ENCODE measurements at places on chromosomes 5 and 9.
A peak's percentile ranks its signal among the peaks of the same experiment; 100 is the strongest.

- no peak for DNase-seq
Measured at GRCh38 chr9:131642496-131643083, 97.3 kb downstream of the PRRT1B start.

DNA sequence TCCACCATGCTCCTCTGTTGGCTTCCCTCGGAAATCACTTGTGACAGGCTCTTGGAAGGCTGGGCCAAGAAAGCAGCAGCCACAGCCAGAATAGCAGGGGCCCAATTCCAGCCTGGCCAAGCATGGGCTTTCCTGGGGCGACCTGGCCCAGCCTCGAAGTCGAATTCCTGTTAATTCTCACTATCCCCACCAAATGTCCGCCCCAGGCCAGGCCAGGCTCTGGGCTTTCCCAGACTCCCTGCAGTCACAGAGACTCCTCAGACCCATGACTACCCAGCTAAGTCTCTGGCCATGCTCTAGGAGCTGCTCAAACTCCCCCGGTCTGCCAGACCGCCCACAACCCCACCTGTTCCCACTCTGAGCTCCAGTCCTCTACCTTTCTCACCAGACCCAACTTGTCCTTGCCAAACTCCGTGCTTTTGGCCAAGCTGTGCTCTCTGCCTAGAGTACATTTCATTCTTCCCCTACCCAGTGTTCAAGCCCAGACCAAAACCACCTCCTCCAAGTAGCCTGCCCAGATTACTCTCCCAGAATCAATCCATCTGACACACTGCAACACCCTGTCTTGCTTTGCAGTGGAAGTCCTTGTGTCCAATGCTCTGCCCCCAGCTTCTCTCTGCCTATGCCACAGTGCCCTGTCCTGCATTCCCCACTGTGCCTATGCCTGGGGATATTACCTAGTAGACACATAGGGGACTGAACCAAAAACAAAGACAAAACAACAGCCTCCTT lies 26.2 kb downstream of the SHB start:
- no peak for DNase-seq

GRCh38 chr5:42791151-42791550 lies 20.5 kb downstream of the SELENOP start:
- DNase-seq, result no peak

GRCh38 chr5:773517-774264 lies 10.8 kb downstream of the ZDHHC11B start:
- peak; percentile 0 for DNase-seq

DNA sequence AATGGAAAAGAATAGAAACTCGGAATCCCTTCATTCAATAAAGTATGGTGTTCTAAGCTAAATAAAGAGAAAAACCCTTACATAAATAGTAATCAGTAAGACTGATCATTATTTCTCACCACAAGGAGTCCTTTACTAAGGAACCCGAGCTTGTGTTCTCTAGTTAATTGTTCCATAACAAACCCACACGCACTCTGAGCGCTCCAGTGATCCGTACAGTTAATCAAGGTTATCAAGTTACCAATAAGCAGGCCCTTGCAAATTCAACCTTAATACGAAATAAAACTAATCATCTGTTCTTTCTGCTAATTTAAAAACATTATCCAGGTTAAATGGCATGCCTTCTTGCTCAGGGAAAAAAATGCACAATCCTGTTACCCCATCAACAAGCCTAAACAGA lies 224.4 kb downstream of the FRMD3 start:
- DNase-seq, result no peak

DNA sequence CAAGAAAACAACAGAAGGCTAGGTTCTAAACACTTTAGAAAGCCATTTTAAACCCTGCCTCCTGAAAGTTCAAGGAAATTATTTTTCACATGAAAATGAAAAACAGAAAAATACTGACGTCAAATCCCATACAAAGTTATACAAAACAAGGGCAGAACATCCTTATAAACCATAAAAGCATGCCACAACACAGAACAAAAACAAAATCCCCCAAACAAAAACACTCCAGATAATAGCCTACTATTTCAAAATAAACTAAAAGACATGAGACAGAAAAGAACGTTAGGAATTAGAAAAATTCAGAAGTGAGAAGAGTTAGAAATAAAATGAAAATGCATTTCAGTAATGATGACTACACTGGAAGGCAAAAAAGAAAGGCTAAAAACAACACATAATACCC lies 173.6 kb downstream of the DCP2 start:
- no peak for DNase-seq

DNA sequence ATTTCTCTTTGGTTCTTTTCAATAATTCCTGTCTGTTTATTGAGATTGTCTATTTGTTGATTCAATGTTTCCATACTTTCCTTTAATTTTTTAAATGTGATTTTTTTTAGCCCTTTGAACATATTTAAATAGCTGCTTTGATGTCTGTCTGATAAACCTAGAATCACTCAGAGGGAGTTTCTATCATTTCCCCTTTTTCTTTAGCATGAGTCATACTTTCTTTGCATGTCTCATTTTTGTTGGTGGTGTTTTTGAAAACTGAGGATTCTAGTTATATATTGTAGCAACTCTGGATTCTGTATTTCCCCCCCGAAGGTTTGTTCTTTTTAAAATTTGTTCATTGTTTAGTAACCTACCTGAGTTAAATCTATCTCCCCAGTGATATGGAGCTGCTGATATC lies 24.2 kb upstream of the ZNF618 start:
- DNase-seq, result no peak

DNA sequence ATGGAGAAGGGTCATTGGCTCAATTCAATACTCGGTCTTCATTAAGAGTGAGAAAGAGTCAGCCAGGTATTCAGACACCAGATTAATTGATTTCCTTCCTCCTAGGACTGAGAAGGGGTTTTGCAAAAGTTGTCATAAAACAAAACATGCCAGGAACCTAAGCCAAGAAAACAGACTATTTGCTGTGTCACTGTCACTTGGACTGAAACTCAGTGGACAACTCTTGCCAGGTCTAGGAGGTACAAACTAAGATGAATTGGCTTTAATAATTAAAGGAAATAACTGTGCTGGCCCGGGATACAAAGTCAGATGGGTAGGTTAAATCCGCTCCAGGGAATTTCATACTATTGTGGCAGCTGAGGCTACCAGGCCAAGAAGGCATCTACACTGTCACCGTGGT lies 71.1 kb upstream of the TBC1D9B start:
- DNase-seq, result no peak

DNA sequence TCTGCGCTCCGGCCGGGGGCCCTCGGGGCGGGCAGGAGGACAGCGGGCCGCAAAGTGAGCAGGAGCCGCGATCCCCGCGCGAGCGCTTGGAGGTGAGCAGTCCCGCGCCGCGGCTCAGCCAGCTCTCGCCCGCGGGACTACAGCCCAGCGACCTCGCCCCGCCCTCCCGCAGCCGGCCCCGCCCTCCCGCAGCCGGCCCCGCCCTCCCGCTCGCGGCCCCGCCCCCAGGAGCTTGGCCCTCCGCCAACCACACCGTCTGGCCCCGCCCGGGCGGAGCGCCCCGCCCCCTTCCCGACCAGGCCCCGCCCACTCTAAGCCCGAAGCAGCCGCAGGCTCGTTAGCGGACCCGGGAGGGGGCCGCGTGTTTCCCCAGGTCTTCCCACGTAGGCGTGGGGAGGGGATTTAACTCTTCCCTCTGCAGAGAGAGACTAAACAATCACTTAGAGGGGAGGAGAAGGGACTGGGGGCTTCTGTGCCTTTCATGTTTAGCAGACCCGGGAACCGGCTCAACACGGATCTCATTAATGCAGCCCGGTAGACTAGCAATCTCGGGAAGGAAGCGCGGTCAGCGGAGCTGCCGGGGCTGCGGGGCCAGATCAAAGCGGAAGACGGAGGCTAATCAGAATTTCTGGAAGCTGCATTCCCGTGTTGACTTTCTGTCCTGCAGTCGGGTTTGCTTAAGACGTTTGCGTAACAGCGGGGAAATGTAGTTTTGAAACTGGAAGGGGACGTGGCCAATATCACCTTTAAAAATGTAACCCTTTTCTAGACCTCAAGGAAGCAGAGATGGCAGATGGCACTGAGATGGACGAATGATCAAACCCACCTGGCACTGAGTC lies at the start of gene MYO10:
Gene MYO10, minus strand, starts transcription at position 139 of the 839 bp plus-strand sequence. CDS start 480 bp downstream, outside the sequence.
- peak; percentile 89 for DNase-seq

GRCh38 chr5:159440235-159440634 lies 109.9 kb upstream of the IL12B start:
- no peak for DNase-seq

GRCh38 chr5:88092958-88093605 lies 175.6 kb downstream of the TMEM161B start:
- no peak for DNase-seq

GRCh38 chr5:73532195-73532594 lies 33.2 kb downstream of the ANKRA2 start:
- DNase-seq, result no peak

GRCh38 chr5:83653669-83654068 lies 67.0 kb downstream of the HAPLN1 start:
- no peak for DNase-seq

DNA sequence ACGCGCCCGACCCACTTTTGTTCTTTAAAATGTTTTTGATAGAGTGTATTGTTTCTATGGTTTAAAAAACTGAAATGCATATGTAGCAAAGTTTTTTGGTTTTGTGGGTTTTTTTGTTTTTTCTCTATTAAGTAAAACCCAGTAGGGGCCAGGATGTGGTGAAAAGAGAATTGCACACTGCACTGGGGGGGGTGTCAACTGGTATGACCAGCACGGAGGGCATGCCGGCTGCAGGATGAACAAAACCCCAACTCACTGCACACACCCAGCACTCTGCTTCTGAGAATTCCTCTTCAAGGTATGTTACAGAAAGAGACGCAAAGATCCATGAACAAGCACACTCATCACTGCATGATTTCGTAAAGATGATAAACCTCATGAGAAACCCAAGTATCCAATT lies 75.0 kb downstream of the STK10 start:
- DNase-seq, result no peak

GRCh38 chr5:125612776-125613175 lies 810.4 kb upstream of the GRAMD2B start:
- DNase-seq, result no peak

DNA sequence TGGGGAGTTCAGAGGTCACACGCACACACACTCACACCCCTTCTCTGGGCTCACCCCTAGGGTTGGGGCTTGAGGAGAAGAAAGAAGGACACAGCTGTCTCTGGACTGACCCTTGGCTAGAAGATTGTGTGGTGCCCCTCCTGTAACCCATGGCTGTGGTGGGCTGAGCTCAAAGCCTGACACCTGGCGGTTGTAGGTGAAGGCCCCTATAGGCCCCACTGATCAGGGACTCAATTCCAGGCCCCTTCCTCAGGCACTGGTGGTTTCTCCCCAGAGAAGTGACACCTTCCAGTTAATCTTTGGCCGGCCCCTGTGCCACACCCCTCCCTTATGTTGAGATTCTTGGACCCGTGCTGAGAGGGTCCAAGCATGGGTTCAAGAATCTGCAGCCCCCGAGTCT lies 35.2 kb upstream of the CRB2 start:
- DNase-seq, result no peak

DNA sequence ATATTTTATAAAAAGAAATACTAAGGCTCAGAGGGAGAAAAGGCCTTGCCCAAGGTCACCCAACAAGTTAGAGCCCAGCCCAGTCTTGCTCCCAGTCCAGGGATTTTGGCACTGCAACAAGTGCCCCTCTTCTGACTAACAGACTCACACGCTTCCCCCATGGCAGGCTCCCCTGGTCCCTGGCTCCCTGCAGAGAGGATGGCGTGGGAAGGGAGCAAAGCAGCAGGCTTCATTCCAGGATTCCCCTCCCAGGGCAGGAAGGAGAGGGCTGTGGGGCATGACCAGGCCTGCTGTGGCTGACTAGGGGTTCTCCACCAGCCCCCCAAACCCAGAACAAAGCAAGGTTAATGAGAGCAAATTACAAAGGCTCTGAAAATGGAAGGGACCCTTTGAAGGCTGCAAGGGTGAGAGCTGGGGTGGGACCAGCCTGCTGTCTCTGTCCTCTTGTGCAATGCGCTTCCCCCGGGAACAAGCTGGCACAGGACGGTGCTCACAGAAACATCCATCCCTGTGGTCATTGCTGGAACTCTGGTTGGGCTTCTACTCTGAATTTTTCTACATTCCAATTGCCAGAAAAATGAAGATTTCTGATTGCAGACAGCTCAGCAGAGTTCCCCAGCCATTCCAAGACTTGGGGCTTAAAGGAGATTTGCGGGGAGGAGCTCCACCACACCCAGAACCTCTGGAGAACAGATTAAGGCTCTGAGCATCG lies 37.1 kb upstream of the FAT2 start:
- no peak for DNase-seq

- no peak for DNase-seq
Measured at GRCh38 chr5:1506242-1507013, 17.3 kb downstream of the LPCAT1 start.

GRCh38 chr9:27282269-27282668 lies 14.7 kb downstream of the EQTN start:
- DNase-seq, result no peak

Data from H54 (cell line).